ENCODE measurements at places on chromosomes 6 and 20. TPM values are rescaled to one million over a fixed set of nuclear protein-coding genes. Genes with fewer than 3 reads are reported as not detected.

DNA sequence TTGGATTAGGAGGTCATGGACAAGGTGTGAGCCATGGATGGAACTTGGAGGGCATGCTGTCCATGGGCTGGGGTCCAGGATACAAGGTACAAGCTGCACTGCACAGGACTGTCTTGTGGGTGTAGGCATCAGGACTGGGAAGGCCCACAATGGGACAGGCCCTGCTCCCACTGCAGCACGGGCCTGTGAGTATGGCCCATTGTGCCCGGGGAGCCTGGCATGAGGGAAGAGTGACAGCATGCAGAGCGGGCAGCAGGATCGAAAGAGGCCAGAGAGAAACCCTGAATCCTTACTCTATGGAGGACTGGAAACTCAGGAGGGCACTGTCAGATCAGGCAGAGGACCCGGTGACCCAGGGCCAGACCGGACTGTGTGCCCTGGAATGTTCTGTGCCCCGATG is 211.3 kb downstream of the PREX1 start:
- DNase-seq = no peak

- no peak for DNase-seq
Measured at GRCh38 chr20:32535953-32536823, 48.9 kb downstream of the NOL4L start.

GRCh38 chr20:48463916-48464315 is 363.9 kb downstream of the PREX1 start:
- DNase-seq = no peak

DNA sequence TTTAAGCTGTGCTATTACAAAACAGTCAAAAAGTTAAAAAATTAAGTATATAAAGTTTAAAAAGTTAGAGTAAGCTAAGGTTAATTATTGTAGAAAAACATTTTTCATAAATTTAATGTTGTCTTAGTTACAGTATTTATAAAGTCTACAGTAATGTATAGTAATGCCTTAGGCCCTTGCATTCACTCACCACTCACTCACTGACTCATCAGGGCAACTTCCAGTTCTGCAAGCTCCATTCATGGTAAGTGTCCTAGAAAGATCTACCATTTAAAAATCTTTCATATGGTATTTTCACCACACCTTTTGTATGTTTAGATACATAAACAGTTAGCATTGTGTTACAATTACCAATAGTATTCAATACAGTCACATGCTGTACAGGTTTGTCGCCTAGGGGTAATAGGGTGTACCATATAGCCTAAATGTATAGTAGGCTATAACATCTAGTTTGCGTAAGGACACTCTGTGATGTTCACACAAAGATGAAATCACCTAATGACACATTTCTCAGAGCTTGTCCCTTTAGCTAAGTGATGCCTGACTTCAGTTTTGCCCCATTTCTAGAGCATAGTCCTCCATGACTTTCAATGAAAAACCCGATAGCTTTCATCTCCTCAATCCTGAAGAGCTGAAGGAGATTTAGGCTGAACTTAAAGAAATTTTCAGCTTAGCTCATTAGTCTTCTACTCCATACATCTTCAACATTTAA is 14.9 kb upstream of the HLA-DRA start:
- no peak for DNase-seq

- DNase-seq = no peak
Measured at GRCh38 chr6:5302995-5303622, 41.8 kb downstream of the FARS2 start.

DNA sequence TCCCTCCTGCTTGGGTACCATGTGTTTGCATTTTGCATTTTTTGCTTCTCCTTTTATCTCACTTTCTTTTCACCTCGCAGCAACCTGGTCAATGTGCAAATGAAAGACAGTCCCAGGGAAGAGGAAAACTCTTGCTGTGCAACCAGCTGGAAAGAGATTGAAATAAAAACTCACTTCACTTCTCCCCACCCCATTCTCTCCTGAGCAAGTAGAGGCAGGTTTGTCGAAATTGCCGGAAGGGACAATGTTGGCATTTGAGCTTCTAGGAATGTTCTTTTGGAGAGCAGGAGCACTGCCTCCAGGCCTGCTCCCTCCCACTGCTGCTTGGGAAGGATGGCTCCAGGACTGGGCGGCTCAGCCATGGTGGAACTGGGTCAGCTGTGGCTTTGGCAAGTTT is 30.6 kb downstream of the KCNG1 start:
- no peak for DNase-seq

GRCh38 chr20:25864326-25864962 is 167.8 kb upstream of the ZNF337 start:
- DNase-seq = no peak

DNA sequence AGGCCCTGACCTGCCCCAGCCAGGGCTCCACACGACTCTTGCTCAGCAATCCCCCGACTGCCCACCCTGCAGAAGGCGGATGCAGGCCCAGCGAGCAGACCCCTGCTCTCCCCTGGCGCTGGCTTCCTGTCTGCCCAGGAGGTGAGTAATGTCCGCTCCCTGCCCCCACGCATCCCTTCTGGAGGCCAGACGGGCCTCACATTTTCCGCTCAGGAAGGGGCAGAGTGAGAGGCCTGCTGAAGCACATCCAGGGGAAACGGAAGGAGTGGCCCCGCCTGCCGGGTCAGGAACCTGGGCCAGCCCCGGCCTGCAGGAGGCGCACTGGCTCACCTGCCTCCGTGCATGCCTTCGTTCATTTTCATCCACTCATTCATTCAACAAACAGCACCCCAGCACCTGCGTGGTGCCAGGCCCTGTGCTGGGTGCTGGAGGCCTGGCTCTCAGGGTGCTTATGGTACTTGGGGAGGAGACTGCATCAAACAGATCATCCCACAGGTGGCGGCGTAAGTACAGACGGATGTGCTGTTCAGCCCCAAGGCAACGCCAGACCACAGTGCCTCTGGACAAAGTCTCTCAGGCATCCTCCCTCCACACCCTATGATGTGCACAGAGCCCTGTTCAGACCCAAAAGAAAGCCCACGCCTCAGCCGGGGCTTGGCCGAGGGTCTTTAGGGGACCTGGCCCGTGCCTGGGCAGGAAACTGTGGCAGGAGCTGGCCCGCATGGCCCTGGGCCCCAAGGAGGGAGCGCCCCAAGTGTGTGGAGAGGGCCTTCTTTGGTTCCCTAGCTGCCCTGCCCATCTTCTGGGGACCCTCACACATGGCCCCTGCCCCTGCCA is 112.1 kb downstream of the ASXL1 start:
- no peak for DNase-seq

DNA sequence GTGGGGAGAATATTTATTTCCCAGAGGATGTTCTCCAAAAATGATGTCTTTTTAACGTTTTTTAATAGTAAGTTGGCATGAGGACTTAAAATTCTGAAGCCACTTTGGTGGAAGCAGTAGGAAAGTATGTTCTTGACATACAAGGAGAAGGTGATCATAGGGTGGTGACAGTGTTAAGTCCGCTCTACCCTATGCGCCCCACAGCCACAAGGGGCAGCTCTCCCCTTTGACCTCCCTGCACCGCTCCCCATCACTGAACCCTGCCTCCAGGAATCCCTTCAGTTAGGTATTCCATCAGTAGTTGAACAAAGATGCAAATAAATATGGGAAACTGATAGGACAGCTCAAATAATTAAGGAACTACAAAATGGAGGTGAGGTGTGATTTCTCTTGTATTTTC is 111.4 kb downstream of the PLEKHG1 start:
- DNase-seq = no peak

DNA sequence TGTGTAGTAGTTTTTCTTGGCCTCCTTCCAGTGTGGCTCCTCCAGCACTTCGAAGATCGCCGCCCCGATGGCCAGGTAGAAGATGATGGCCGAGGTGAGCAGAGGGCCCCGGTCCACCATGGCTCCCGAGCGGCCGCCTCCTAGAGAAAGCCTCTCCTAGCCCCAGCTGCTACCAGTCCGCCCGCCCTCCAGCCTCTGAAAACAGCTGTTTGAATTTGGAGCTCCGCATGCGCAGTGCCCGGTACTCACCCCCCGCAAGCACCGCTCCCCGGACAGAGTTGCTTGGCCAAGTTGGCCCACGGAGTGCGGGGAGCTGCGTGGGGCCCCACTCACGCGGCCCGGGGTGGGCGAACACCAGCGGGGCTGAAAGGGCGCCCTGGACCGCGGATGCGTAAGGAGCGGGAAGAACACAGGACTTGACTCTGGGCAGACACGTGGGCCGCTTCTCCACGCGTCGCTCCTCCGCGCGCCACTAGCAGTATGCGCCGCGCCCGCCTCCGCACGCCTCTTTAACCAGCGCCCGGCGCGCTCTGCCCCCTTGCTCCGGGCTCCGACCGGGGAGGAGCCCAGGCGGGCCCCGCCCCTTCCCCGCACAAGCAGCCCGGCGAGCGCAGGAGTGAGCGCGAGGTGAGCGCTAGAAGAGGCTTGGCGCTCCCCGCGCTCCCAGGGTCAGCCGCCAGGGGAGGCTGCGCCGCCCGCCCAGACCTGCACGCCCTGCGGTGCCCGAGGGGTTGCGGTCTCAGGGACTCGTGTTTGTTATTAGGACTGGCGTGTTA is at the start of gene KCNK5:
TSS of gene KCNK5 (minus strand) at position 484 of the 776 bp plus-strand sequence. CDS start at position 120, 364 bp downstream.
- no peak for DNase-seq

GRCh38 chr6:3888153-3888957 is 39.2 kb downstream of the FAM50B start:
- DNase-seq = no peak

DNA sequence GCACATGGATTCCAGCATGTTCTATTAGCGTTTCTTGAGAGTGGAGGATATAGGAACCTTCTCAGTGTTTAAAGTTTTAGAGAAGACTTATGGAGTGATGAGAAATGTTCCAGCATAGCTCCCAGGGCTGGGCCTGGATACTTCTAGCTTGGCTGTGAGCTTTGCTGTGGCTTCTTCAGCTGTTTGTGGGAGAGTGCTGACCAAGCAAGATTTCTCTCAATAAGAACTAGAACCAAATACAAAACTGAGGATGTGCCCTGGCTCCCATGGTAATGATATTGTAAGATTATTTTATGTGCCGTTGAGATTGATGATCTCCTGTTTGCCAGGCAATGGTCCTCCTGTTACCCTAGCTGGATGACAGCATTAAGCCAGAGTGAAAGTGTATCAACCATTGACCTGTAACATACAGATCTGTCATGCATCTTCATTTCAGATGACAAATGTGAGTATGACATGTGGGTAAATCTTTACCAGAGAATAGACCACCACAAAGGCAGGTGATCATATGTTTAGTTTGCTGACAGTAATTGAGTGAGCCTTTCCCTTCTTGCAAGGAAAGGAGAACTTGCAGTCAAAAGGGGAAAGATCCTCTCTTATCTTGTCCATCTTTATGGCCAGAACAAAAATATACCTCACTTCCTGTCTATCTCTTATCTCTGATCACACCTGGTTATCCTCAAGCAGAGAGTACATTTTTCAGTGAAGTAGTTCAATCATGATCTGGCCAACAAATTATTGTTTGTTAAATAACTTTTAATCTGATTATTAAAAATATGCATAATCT is 180.1 kb downstream of the SLC24A3 start:
- DNase-seq = no peak

DNA sequence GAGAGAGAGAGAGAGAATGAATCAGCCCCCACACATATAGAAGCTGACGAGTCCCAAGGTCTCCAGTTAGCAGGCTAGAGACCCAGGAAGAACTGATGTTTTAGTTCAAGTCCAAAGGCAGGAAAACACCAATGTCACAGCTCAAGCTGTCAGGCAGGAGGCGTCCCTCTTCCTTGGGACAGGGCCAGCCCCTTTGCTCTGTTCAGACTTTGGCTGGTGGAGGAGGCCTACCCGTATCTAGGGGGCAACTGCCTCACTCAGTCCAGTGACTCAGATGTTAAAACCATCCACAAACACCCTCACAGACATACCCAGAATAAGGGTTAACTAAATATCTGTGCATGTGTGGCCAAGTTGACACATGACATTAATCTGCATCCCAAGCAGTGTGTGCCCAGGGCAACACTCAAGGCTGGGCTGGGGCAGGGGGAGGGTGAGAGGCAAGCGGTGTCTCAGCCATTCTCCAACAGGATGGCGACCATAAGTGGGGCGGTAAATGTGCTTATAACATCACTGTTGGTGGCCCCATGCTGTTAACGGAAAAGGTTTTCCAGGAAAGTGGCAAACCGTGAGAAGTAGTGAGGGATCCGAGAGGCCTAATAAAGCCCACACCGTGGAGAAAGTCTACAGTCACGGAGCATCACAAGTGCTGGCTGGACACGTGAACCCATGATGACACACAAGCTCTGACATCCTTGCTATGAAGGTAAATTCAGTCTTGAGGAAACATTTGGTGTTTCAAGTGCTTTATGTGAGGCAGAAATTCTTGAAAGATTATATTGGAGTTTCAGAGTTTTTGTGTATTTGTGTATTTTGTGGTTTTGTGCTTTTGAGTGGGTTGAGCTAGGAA is 28.1 kb downstream of the RAMACL start:
- DNase-seq = no peak

MBOAT1 gene
- 22.2 TPM for polyA plus RNA-seq

TNF gene
- polyA plus RNA-seq = 0.16 TPM

FOXF2 gene
- 0.08 TPM for polyA plus RNA-seq

SEC23B gene
- 76.0 TPM for polyA plus RNA-seq

CD93 gene
- 44.4 TPM for polyA plus RNA-seq

POU3F2 gene
- 0.10 TPM for polyA plus RNA-seq

RAET1L gene
- not detected for polyA plus RNA-seq

SIM1 gene
- polyA plus RNA-seq = 24.7 TPM

HDAC2 gene
- 272 TPM for polyA plus RNA-seq

SLC26A8 gene
- polyA plus RNA-seq = 0.27 TPM

HLA-DPA1 gene
- 40.5 TPM for polyA plus RNA-seq
